ENCODE measurements at places on chromosomes 4 and X.

DNA sequence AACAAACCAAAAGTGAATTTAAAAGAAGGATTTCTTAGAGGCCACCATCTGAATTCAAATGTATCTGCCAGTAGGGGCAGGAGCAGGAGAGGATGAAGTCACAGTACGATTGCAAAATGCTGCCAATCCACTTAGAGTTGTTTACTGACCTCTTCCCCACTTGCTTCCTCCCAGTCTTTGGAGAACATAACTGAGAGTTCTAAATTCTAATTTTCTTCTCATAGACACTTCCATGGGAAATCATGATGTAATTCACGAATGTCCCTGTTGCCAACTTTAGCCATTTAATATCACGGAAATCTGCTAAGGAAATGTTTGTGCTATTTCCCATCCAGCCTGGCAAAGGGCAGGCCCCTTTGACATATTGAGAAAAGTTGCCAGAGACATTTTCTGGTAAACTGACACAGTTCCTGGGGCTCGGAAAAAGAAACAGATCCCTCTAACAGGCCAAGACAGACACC, 33.6 kb upstream of the NOCT start:
- DNase-seq: no peak

GRCh38 chrX:134753718-134754008, 95.4 kb upstream of the PLAC1 start:
- no peak for DNase-seq

DNA sequence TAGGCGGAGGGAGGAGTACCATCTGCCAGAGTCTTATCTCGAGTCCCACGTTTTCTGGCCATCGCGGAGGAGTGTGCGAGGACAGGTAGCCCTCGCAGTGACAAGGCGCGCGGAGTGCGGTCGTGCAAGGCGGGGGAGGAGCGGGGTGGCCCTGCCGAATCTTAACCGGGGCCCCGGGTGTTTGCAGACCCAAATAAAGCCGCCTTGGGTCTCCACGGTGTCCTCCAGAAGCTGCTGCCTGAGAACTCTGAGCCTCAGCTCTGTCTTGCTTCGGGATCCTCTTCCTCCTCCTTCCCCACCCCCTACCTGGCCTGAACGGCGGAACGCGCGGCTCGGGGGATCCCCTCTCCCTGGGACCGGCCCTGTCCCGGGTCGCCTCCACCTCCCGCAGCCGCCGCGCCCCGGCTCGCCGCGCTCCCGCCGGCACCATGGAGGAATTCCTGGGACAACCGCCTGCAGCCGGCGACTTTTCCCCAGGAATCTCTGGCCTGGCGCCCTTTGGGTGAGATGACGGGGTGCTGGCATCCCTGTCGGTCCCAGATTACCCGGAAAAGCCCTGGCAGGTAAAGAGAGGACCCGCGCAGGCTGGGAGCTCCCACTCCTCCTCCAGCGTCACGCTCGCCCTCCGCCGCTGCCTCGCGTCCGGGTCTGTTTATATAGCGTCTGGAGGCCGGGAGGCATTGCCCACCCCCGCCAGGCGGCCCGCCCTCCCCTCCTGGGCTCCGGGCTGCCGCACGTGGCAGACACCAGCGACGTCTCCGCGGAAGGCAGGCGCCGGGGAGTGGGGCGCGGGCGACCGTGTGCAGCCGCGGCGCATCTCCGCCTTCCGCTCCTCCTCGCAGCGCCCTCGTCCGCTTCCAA, at the start of gene GALNTL6:
Gene GALNTL6 (plus strand): TSS at position 740 of the 861 bp plus-strand sequence.
- DNase-seq: peak; percentile 55

DNA sequence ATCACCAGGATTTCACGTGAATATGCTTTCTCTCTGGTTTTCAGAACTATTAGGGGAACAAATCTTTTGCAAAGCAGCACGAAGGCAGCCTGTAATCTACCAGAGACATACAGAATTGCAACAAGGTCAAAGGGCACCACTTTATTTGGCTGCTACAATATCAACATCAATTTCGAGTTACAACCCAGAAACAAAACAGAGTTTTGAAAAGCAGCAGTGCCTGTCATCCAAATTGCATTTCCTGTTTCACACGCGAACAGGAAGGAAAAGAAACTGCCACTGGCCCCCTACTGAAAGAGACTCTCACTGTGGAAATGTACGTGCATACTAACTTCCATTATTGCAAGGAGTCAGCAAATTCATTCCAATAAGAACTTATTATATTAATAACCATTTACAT, 17.1 kb upstream of the C1QTNF7 start:
- DNase-seq: no peak

- DNase-seq: no peak
Measured at GRCh38 chrX:1325515-1326116, 11.0 kb upstream of the IL3RA start.

DNA sequence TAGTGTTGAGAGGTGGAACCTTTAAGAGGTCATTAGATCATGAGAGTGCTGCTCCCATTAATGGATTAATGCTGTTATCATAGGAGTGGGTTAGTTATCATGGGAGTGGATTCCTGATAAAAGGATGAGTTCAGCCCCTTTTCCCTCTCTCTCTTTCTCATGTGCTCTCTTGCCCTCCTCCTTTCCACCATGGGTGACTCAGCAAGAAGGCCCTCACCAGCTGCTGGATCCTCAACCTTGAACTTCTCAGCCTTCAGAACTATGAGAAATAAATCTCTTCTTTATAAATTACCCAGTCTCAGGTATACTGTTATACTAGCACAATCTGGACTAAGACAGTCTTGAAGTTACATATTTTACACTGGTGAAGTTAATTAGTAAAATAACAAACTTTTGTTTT, 10.0 kb upstream of the CDKL5 start:
- DNase-seq: no peak

DNA sequence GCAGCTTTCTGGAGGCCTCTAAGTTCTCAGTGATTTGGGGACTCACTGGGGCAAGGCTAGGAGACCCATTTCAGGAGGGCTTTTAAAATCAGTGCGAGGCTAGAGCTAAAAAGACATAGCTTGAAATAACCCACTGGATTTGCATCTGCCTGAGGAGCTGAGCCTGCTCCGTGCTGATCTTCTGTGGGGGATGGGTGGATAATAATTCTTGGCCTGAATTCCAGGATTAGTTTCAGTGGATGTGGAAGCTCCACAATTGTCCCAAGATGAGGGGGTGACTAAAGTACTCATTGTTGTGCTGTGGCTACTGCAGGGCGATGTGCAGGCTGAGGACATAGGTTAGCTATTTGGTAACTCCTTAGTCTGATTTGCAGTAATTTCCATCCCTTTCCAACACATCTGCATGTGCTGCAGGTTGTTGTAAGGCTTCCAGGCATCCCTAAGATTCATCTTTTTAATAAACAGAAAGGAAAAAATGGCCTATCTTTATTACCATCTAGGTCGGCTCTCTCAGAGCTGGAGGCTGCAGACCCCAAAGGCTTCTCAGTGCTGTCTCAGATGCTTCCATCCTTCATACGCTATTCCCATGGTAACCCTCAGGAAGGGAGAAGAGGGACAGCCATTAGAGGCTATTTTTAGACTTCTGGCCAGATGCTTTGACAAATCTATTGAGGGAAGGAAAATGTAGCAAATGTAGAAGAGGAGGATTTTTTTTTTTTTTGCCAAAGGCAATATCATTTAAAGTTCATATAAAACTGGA, 63.4 kb downstream of the GRXCR1 start:
- no peak for DNase-seq

DNA sequence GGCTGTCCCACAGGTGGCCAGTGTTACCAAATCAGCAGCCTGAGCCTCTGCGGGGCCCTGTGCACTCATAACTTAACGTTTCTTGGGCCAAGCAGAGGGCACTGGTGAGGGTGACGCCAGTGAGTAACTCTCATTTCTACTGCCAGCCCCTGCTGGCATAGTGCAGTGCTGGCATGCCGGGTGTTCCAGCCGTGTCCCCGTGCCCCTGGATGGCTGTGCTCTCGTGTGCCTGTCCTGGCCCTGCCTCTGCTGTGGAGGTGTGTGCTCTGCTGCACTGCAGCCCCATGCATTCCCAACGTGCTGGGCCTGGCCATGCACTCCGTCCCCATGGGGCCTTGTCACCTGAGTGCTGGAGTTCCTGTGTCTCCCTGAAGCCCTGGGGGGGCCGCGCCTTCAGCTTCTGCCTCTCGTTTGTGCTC, 14.7 kb downstream of the TBC1D14 start:
- no peak for DNase-seq

- no peak for DNase-seq
Measured at GRCh38 chr4:102328045-102328444, 17.2 kb downstream of the SLC39A8 start.

GRCh38 chr4:156557920-156558319, 413.7 kb downstream of the PDGFC start:
- DNase-seq: peak; percentile 67

GRCh38 chr4:162699629-162700028, 467.1 kb downstream of the NAF1 start:
- DNase-seq: no peak

- DNase-seq: no peak
Measured at GRCh38 chr4:144565527-144566195, 80.3 kb upstream of the HHIP start.

- peak; percentile 87 for DNase-seq
Measured at GRCh38 chrX:153875391-153876111, 10.4 kb downstream of the L1CAM start.

- peak; percentile 79 for DNase-seq
Measured at GRCh38 chr4:90127706-90128345, 632 bp downstream of the CCSER1 start.

DNA sequence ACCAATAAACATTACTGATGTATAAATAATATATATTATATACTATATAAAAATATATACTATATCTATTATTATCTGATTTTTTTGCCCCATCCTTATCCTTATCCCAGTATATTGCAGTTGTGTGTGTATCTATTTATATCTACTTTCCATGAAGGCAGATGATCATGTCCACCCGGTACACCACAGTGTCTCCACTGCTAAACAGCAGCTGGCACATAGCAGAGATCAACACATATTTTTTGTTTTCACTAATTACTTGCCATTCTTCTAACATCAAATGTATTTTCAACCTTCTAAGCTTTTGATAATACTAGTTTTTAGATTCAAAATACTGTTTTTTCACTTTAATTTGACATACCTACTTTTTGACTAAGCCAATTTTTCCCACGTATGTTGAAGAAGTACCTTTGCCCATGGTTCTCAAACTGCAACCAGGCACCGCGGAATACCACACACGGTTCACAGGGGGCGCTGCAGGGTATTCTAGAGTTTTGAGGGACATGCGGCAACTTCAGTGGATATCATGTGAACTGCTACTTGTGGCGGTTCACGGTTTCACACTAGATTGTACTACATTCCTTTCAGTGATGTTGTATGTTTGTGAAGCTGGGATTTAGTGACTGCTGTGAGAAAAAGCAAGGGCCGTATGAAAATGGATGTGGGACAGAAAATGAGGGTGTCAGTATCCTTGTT, 182.5 kb upstream of the NPY2R start:
- no peak for DNase-seq

DNA sequence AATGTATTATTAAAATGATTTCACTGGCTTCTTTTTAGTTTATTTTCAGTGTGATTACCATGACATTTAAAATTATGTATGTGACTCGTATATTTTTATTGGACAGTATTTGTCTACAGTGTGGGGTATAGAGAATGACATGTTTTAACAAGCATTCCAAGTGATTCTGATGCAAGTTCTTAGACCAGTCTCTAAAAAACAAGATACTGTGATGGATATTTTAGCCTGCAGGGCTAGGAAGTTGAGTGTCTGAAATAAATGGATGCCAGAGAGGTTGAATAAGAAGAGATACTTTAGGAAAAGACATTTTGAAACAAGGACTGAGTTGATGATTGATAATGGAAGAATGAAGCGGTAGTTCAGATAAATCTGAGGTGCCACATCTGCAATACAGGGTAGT, 3.5 kb upstream of the MAD2L1 start:
- no peak for DNase-seq

GRCh38 chrX:19361701-19362100, 18.0 kb downstream of the PDHA1 start:
- no peak for DNase-seq

DNA sequence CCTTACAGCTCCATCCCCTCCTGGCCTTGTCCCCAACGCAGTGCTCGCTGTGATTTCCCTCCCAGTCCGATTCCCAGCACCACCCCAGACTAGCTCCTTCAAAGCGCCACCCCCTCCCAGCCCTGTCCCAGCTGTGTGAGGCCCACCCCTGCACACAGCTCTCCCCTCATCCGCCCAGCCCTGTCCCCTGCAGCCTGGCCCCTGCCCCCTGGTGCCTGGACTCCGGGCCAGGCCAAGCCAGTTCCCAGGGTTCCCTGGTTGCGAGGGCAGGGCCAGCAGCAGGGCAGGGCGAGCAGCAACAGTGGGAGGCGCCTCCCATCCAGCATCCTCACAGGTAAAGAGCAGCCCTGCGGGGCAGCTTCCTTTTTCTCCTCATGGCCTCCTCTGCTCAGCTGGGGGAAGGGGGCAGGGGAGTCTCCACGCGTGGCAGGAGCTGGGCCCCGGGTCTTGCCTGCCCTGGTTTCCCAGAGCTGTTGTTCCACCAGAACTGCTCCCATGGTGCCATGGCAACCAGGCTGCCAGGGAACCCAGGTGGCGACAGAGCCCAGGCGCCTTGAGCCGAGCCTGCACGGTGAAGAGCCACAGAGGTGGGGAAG, 24.8 kb downstream of the IQSEC2 start:
- DNase-seq: peak; percentile 72

- DNase-seq: no peak
Measured at GRCh38 chr4:33013282-33013681, 2293.1 kb downstream of the PCDH7 start.

- no peak for DNase-seq
Measured at GRCh38 chrX:139949703-139950102, 15.6 kb downstream of the CXorf66 start.

DNA sequence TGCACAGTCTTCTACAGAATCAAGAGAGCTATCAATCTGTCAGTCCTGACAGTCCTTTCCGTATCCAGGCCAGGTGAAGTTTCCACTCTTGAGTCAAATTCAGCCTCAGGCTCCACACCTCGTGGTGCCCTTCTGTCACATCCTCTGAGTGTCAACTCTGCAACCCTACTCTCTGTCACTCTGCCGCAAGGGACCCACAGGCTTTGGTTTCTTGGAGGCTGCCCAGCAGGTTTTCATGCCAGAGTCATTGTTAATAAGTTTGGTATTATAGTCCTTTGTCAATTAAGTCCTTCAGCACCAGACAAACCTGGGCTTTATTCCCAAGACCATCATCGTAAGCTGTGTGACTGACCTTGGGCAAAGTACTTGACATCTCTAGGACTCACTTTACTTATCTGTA, 83.4 kb upstream of the KLHL13 start:
- no peak for DNase-seq

- no peak for DNase-seq
Measured at GRCh38 chr4:124487651-124488050, 224.9 kb downstream of the ANKRD50 start.

Data from posterior vena cava (tissue), 2 donors.